ENCODE measurements at places on chromosomes 13 and 19.

- no peak for DNase-seq
Observed at GRCh38 chr13:26756961-26757360, 3.6 kb downstream of the GPR12 start.

- no peak for DNase-seq
Observed at GRCh38 chr19:9995084-9995483, 15.2 kb downstream of the COL5A3 start.

- DNase-seq, result no peak
Observed at GRCh38 chr19:28936001-28936400, 276.9 kb downstream of the UQCRFS1 start.

- DNase-seq, result no peak
Observed at GRCh38 chr13:70255406-70255991, 147.2 kb upstream of the KLHL1 start.

GRCh38 chr13:39876258-39876657, 220.8 kb downstream of the COG6 start:
- DNase-seq, result no peak

DNA sequence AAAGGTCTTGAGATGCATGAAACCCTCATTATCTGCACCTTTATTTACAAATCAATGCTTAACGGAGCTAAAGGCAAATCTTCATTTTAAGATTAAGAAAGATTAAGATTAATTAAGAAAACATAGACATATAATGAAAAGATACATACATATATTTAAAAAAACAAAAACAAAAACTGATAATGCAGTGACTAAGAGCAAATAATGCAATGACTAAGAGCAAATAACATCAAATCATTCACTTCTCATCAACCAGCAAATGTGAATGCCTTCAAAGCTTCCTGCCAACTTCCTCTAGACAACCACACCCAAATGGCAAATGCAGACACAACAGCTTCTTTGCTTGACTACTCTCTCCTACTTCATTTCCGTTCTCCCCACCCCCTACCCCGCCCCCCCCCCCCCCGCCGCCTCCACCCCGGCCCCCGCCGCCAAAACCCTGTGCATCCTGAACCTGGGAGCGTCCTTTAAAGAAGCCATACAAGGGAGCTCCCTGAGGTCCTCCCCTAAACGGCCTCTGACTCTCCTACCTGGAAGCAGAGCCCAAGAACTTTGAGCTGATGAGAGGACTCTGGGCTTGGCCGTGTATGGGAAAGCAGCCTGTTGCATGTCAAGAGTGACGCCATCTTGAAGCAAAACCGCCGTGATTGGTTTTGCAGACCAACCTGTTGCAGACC, 24.5 kb downstream of the TEX101 start:
- no peak for DNase-seq

- DNase-seq, result no peak
Observed at GRCh38 chr19:57803265-57803593, 11.5 kb downstream of the ZNF552 start.

GRCh38 chr13:36395280-36395679, 37.0 kb upstream of the CCNA1 start:
- DNase-seq, result no peak

- DNase-seq, result no peak
Observed at GRCh38 chr13:100274942-100275506, 186.1 kb downstream of the PCCA start.

GRCh38 chr19:4086411-4086867, 19.7 kb upstream of the ZBTB7A start:
- DNase-seq, result no peak

GRCh38 chr19:46530636-46531035, 35.0 kb upstream of the PNMA8B start:
- DNase-seq, result no peak

- DNase-seq, result no peak
Observed at GRCh38 chr19:57190301-57190700, 999 bp upstream of the ZNF264 start.

DNA sequence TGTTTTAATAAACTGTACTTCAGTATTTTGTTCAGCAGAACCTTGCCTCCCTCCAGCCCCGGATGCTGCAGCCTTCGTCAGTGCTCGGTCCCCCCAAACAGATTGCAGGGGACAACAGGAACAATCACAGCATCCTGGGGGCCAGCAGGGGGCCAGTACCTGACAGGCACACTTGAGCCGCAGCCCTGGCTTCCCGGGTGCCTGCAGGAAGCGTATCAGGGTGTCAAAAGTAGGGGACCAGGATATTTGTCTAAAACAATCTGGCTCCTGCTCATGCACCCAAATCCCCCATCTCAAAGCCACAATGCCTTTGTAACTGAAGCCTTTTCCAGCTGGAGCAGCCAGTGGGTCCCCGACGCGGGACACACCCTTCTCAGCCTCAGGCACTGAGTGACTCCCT, 167.5 kb upstream of the TSHZ3 start:
- no peak for DNase-seq

- no peak for DNase-seq
Observed at GRCh38 chr13:41974262-41974900, 13.5 kb upstream of the VWA8 start.

GRCh38 chr13:44952671-44953070, 36.6 kb downstream of the NUFIP1 start:
- DNase-seq, result no peak

DNA sequence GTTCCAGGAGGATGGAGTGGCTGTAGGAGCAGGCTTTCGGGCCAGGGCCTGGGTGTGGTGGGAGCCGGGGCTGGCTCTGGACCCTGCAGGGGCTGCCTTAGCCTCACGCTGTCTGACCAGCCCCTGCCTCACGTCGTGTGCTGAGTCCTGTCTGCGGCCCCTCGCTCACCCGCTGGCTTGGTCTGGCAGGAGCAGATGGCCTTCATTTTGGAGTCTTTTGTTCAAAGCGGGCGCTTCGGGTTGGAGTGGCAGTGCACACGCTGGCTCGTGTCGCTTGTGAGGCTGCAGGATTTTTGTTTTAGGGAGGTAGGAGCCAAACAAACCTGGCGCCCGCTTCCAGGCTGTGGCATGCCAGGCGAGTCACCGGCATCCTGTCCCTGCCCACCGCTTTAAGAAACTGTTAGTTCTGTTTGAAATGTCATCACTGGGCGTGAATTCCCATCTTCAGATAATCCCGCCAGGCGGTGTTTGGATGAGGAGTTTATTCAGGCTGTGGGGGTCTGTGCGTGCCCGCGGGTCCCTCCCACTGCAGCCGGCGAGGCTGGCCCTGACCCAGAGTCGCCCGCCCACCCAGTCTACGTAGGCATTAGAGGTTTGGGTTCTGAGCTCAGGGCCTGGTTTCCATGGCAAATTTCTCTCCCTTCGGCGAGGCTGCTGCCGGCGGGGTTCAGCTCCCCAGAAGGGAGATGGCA, 89.8 kb downstream of the KDM4B start:
- no peak for DNase-seq

DNA sequence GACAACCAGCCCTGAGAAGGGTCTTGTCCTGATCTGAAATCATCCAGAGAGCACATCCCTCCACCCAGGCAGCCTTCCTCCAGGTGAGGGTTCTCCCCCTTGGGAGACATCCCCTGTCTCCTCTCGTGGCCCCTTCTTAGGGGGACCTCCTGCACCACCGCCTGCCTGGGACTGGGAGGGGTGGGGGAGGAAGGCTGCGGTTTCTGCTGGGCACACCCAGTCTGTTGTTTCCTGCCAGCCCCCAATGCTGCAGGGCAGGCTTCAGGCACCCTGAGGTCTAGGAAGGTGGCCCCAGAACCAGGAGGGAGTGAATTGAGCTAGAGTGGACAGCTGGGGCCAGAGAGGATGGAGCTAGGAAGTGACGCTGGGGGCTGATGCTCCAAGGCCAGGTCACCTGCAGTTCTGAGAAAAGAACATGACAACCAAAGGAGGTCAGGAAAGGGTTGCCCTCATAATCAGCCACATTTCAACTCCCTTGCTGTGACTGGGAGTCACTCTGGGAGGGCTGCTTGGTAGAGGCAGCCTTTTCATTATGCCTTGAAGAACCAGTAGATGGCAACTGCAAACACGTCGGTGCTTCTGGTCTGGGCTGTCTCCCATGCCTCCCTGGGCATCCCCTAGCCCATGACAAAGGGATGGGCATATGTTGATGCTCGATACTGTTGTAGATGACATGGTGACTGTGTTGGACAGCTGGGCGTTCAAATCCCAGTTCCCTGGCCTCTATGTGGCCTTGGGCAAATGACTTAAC, 1.4 kb downstream of the ARHGEF18 start:
- DNase-seq, result no peak

DNA sequence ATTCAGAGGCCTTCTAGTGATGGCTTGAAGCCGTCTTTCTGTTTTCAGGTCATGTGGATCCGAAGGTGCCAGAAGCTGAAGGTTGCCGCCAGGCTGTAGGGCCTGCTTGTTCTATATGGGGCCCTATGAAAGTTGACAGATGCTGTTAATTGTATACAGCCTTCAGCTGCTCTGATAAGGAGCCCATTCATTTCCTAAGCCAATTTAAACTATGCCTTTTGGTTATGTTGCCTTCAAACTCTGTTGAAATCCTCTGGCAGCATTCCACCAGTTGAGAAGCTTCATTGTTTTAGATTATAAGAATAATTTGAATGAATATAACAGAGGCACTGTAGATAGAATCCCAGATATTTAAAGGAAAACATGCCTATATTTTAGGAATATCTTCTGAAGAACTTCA, 34.4 kb downstream of the RAP2A start:
- no peak for DNase-seq

DNA sequence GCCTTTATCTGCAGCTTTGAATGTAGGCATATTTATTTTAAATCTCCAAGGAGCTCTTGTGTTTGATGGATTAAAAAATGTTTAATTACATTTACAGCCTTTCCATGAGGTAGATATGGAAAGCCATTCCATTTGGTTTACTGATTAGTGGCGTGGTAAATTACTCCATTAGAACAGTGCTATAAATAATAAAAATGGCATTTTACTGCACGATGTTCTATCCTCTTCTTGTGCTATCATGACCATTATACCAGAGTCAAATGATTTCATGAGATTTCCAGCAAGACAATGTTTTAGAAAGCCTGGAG, 250.9 kb upstream of the HTR2A start:
- no peak for DNase-seq

GRCh38 chr13:94661406-94661805, 50.9 kb downstream of the SOX21 start:
- DNase-seq, result no peak

DNA sequence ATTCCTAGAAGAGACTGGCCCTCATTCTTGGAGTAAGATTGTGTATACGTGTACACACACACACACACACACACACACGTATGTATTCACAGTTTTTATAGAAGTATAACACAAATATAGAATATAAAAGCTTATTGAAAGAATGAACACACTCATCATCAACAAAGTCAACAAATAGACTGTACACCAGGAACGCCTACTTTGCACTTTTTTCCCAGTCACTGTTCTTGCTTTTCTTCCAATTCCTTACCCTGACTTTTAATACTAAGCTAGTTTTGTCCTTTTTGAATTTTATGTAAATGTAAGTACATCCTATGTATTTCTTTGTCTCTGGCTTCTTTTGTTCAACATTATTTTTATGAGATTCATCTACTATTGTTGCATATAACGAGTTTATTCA, 264.5 kb downstream of the MAB21L1 start:
- no peak for DNase-seq

DNA sequence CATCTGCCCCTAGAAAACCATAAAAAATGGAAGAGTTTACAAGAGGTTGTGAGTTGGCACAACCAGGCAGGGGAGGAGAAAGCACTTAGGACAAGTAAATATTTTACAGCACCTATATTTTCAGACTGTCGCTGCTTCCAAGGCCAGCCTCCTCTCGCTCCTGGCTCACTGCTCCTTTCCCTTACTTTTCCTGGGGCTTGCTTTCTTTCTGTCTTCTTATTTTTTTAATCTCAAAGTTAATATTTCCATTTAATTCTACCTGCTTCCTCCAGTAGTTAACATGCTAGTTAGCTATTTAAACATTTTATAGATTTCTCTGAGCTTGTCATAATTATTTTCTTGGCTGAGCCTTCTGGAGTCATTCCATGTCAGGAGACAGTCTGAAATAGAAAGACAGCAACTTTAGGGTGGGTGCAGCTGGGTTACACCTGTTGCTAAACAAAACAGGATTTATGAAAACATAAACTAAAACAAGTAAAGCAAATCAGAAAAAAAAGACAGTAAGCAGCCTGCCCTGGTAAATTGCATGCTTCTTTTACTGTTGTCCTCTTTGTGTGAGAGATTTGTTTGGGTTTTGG, 330.1 kb downstream of the DLEU7 start:
- DNase-seq, result no peak

DNA sequence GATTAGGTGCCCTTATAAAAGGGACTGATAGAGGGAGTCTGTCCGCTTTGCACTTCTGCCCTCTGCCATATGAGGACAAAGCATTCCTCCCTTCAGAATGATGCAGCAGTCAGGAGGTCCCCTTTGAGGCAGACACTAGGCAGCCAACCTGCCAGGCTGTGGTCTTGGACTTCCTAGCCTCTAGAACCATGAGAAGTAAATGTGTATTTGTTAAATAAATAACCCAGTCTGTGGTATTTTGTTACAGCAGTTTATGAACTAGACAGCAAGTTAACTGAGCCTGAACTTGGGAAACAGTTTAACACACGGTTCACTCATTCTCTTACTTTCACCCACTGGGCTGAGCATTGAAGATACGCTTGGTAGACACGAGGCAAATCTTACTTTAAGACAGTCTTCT, 313.2 kb downstream of the UQCRFS1 start:
- DNase-seq, result no peak

- no peak for DNase-seq
Observed at GRCh38 chr13:47455626-47456025, 545.4 kb downstream of the SUCLA2 start.

DNA sequence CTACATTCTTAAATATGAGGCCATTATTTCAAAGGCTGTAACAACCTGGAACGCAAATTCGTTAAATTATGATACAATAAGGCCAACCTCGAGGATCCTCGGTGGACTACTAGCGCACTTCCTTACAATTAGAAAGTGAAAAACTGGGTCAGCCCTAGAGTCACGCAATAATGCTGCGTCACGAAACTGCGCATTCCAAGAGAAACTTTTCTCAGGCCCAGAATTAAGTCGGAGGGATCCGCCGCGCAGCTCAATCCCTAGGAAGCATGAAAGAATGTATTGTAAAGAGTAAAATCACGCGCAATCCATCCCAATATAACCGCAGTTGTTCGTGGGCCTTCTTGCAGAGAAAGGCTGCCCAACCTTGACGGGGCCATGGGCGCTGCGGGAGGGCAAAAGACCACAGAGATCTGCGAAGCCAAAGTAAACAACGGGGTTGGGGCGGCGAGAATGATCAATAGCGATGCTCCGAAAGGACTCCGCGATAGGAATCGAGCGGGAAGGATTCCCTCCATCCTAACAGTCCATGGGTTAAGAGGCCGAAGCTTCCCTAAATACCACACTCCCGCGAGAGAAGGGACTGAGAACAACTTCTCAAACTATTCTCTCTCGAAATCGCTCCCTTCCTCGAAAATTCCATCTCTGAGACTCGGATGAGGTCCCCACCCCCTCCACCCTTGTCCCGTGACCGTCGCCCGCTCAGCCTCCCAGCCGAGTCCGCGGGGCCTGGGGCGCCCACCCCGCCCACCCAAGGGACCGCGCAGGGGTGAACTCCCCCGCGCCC, 564 bp downstream of the SPART start:
- DNase-seq, result no peak

GRCh38 chr19:46209472-46209871, 20.1 kb upstream of the IGFL1 start:
- no peak for DNase-seq

All from NCI-H1930 (cell line).